Renal pelvis (tissue), 12 donors: ENCODE measurements at places on chromosomes 5 and 9.

- no peak for DNase-seq
Observed at GRCh38 chr5:1095990-1096363, 15.9 kb downstream of the SLC12A7 start.

- no peak for DNase-seq
Observed at GRCh38 chr5:173318881-173319620, 9.2 kb downstream of the STC2 start.

- DNase-seq, result no peak
Observed at GRCh38 chr9:7123743-7124142, 366.0 kb downstream of the KDM4C start.

GRCh38 chr5:135890296-135890695 lies 5.3 kb downstream of the IL9 start:
- DNase-seq, result no peak

GRCh38 chr5:15085671-15086070 lies 214.1 kb upstream of the ANKH start:
- DNase-seq, result no peak

DNA sequence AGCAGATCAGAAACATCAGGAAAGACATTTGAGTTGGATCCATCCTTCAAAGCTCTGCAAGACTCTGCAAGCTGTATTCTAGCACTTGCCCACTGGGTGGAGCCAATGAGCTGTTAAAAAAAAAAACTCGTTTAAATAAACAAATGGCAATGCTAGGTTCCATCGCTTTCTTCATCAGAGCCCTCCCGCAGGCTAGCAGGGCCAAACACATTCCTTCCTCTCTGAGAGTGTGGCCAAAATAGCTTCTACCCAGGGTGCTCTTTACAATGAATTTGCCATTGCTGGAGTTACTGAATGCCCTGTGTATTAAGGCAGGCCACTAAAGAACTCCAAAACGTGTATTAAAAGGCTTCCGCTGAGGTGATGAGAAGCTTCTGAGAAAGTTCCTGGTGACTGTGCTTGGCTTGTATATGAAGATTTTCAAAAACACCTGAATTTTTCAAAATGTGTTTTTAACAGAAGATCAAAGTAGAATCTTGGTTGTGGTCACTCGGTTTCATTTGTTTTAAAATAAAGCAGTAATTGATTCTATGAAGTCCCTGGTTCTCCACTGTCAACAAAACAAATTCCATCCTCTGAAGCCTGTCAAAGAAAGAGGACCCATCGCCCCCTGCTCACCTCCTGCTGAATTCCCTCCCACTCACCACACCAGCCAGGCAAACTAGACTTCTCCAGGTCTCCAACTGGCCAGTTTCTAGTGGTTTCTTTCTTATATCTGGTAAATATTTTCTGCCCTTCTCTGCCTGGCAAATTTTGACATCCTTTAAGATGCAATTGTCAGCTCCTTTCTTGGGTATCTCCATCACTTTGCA lies 36.5 kb upstream of the EQTN start:
- DNase-seq, result peak; percentile 81

- no peak for DNase-seq
Observed at GRCh38 chr5:167381457-167381856, 910.0 kb upstream of the WWC1 start.
